Fibroblast of upper back skin (primary cell): ENCODE measurements at places on chromosomes 11 and 22.

DNA sequence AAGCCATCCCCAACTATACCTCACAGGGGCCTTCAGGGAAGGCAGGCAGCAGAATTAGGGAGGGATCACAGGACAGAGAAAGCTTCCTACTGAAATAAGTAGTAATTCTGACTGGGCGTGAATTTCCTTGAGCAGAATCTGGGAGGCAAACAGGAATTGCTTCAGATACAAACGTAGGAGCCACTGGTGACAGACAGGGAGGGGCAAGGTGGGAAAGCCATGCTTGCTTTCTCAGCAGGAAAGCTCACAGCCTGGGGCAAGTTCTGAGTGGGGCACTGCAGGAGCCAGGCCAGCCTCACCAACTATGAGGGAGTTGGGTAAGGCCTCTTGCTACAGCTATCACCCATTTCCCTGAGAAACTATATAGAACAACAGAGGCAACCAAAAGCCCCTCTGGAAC, 43.6 kb downstream of the ARHGAP32 start:
- DNase-seq: no peak

GRCh38 chr11:119318240-119319135, 1.6 kb upstream of the MCAM start:
- DNase-seq: peak; percentile 74

GRCh38 chr11:132551016-132551415, 981.3 kb downstream of the OPCML start:
- DNase-seq: no peak

DNA sequence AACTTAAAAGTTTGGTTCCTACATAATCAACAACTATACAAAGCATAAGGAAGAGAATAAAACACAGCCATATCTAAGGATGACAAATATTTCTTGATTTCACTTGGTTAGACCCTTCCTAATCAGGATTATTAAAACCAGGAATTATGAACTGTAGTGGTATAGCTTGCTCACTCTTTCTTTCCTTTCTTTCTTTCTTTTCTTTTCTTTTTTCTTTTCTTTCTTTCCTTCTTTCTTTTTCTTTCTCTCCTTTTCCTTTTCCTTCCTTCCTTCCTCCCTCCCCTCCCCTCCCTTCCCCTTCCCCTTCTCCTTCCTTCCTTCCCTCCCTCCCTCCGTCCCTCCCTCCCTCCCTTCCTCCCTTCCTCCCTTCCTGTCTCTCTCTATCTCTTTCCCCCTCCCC, 78.0 kb downstream of the HORMAD2 start:
- no peak for DNase-seq

GRCh38 chr22:28927630-28928029, 44.3 kb downstream of the ZNRF3 start:
- DNase-seq: no peak

DNA sequence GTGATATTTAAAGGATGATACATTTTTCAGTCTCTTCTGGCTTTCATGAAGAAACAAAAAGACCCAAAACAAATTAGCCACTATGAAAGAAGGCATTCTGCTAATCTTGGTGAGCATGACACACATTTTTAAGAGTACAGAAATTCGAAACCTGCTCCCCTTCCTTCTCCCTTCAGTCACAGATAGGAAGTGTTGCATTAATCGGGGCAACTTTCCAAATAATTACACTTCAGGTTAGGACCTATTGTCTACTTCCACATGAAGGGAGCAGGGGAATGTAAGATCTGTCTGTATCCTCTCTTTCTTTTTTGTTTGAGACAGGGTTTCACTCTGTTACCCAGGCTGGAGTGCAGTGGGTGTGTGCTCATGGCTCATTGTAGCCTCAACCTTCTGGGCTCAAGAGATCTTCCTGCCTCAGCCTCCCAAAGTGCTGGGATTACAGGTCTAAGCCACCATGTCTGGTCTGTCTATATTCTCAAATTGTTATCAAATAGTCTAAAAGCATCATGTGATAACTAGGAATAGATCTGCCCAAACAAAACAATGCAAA, 45.8 kb downstream of the NCAM1 start:
- DNase-seq: no peak

DNA sequence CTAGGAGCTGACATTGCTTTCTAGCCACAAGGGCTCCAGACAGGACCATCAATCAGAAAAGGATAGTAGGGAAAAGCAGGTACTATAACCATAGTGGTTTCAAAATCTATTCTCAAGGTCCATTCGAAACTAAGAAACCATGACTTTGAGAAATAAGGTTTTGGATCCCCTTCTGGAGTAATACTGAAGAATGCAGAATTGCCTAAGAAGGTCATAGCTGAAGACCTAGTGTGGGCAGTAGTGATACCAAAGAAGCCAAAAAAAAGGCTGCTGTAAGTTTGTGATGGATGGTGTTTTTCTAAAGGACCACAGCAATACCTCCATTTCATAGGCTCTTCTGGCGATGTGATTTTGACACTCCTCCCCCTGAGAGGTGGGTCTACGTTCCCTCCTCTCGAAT, 163.1 kb downstream of the MAML2 start:
- no peak for DNase-seq

DNA sequence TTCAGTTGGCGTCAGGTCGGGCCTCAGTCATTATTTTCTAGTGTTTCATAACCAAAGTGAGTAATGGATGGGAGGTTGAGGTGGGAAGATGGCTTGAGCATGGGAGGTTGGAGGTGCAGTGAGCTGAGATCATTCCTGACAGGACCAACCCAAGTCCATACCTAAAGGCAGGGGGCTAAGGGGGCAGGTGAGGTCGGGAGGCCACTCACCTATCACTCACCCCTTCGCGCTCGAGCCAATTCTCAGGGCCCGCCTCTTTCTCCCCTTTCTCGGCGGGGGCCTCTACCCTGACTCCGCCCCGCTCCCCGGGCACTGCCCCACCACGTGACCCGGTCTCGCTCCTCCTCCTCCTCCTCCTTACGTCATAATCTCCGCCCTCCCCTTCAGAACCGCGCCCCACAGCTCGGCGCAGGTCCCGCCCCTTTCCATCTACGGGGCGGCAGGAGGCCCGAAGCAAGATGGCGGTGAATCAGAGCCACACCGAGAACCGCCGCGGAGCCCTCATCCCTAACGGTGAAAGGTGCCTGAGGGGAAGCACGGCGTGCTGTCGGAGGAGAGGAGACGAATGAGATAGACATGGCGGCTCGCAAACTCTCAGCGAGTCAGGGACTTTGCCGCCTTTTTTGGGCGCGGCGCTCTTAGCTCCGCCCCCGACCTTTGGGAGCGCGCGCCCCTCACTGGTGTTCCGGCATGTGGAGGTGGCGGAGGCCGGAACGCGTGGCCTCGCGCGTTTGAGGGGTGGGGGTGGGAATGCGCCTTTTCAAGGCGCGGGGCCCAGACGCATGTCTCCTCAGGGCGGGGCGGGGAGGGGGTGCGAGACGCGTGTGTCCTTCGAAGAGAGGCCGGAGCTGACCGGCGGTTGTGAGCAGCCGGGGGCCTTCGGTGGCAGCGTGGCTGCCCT, at the start of gene WBP2NL:
TSS of gene WBP2NL (plus strand) at position 428 of the 901 bp plus-strand sequence. CDS start at position 459, 31 bp downstream.
- peak; percentile 82 for DNase-seq

- no peak for DNase-seq
Measured at GRCh38 chr22:44287121-44287693, 25.5 kb downstream of the SHISAL1 start.

DNA sequence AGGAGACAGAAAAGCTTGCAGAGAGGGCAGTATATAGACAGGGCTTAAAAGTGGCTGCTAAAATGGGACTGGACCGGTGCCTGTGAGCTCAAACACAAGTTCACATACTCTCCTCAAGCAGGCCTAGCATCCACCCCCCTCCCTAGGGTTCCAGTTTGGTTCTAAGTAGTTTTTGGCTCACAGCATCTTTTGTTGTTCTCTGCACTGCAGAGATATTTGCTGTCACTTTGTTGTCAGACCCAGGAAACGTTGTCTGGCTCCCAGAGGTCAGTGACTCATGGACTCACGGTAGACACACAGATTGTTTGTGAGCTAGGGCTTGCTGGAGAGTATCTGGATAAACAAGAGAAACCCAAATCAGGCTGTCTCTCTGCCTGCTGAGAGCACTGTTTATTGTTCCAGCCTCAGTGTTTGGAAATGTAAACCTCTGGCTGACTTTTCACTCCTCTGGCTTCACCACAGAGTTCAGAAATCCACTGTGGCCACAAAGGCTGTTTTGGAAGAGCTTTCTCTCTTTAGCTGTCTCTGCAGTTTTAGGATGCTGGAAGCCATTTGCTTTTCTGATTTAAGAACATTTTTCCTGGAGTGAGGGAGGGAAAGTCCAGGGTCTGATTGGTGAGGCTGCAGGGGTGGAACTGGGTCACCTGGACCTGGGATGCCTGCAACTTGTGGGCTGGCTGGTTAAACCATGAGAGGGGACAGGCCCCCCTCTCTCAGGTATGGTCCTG, 303.7 kb upstream of the PLET1 start:
- peak; percentile 8 for DNase-seq

- DNase-seq: no peak
Measured at GRCh38 chr11:127962416-127962815, 624.9 kb downstream of the ETS1 start.
